ENCODE measurements at places on chromosomes 1 and 21.

GRCh38 chr1:94083681-94084080, 37.3 kb downstream of the ABCA4 start:
- DNase-seq = no peak

DNA sequence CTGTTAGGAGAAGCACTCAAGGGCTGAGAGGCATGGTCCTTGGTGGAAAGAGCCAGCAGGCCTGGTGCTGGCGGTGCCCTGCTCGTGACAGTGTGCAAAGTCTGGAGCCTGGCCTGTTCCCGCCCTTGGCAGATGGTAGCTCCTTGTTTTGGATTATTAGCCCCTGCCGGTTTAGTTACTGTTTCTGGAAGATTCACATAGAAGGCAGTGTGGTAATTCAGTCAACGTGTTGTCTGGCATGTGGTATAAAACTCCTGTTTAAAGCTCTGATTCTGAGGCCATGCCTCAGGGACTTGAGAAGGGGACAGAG, 6.8 kb downstream of the PKNOX1 start:
- no peak for DNase-seq

- no peak for DNase-seq
Observed at GRCh38 chr1:232925421-232926220, 24.8 kb upstream of the NTPCR start.

- DNase-seq = no peak
Observed at GRCh38 chr21:33281096-33281652, 15.0 kb downstream of the IL10RB start.

- no peak for DNase-seq
Observed at GRCh38 chr21:41769111-41769510, 2.3 kb upstream of the RIPK4 start.

DNA sequence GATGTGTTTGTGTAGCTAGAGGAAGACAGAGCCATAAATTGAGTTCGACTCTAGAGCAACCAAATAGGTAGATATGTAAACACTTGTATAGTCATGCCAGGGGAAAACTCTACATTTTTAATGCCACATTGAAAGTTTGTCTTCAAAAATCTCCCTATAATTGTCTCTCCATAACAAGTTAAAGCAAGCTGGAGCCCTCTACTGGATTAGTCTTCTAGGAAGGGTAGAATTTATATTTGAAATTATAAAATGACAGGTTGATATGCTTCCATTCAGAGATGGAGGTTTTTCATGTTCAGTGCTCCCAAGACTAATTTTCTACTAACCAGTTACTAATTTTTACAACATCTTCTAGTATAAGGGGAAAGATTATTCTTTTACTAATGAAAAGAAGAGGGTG, 13.1 kb upstream of the COL24A1 start:
- DNase-seq = no peak

- DNase-seq = no peak
Observed at GRCh38 chr21:45538381-45539045, 3.7 kb downstream of the SLC19A1 start.

- peak; percentile 37 for DNase-seq
Observed at GRCh38 chr1:84892705-84893618, at the start of gene LPAR3. TSS of gene LPAR3 (minus strand) at chr1:84893206. CDS start at chr1:84866120, 27,086 bp downstream.

DNA sequence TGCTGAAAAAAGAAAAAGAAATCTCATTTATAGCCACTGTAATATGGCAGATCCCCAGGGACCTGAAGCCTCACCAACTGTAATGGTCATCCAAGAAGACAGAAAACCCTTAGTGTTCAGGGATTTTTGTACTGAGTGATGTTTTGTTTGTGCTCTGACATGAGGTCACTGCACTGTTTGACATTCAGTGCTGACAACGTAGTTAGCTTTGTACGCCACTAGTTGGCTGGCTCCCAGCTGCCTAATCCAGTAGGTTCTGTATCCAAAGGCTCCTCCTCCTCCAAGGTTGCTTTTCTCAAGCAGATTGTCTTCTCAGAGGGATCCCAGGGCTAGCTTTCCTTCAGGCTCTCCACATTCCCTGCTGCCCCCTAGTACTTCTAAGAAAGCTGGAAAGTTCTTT, 9.5 kb upstream of the YRDC start:
- DNase-seq = no peak

DNA sequence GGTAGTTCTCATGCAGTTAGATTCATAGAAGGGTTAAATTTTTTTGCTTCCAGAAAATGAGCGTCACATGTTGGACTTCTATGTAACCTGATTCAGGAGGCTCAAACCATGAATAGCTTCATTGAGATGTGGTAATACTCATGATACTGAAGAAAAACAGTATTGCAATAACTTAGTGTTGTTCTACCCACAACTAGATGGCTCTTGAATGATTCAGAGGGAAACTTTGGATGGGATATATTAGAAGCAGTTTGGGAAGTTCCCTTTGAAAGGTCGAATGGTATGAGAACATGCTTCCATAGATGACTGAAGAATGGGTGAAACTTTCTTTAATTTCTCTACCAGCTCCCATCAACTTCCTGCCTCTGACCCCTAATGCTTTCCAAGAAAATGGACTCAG, 211.7 kb upstream of the PTGFR start:
- DNase-seq = no peak

GRCh38 chr1:111920221-111921024, 69.0 kb downstream of the KCND3 start:
- peak; percentile 67 for DNase-seq

DNA sequence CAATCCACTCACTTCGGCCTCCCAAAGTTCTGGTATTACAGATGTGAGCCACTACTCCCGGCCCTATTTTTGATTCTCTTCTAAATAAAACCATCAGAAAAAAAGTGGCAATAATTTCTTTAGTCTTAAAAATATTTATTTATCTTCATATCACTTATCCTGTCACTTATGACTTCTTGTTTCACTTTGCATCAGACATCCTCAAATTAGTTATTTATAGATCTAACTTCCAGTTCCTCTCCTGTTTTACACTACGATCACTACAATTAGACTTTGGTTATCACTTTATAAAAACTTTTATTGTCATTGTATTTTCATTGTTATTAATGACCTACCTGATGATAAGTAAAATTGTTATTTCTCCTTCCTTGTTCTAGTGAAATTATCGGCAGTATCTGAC, 783.4 kb upstream of the BRINP3 start:
- no peak for DNase-seq

DNA sequence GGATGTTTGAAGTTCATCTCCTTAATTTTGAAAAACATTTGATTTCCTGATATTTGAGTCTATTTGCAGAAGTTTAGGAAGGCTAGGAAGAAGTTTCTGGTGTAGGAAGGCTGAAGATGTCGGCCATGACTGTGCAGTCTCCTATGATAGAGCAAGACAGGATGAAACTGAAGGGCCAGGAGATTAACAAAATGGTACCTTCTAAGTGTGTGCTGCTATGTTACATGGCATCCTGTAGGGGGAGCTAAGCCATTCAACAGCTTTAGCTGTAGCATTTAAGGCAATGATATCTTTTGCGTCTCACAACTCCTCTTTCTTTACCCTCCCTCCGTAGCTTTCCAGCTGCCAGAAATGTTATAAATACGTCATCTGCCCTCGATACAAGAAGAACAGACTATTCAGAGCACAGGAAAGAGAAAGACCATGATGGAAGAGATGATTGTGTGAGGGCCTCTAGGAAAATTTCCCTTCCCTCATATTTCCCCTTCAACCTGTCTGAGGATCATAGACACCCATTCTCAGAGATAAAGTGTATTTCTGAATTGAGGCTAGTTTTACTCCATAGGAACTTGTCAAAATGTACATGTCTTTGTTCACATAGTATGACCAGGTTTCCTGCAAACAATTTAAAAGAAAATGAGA, 61.1 kb downstream of the XCL1 start:
- DNase-seq = peak; percentile 47

DNA sequence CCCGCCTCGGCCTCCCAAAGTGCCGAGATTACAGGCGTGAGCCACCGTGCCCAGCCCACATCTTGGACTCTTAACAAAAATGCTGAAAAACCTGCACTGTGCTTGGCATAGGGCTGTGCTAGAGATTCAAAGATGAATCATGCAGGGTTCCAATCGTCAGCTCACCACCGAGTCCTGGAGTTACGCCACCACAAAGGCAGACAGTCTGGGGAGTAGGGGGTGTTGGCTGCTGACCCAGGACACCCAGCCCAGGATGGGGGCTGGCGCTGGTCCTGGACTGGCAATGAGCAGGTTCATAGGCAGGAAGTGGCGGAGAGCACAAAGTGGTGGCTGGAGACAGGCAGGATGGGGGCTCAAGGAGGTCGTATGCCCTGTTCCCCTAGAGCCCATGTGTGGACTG, 16.0 kb downstream of the PSRC1 start:
- no peak for DNase-seq

- no peak for DNase-seq
Observed at GRCh38 chr1:212205843-212206242, 79.4 kb upstream of the PPP2R5A start.

DNA sequence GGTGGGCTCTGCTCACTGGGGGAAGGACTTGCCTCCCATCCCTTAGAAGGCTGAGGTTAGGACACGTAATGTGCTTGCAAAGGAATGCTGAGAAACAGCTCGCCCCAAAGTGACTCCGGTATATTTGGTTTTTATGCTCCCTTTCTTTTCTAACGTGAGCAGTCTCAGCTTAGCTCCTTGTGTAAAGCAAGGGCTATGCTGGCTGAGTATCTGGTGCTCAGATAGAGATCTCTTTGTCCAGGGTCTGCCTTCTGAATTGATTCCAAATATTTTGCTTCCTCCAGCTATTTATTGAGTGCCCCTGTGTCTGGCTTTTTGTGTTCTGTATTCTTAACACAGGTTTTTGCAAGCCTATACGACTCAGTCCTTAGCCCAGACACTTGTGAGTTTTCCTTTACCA, 94.5 kb upstream of the ARTN start:
- DNase-seq = no peak

GRCh38 chr21:45993210-45994085, 11.9 kb downstream of the COL6A1 start:
- no peak for DNase-seq

GRCh38 chr1:102842606-102843005, 265.7 kb downstream of the COL11A1 start:
- no peak for DNase-seq

DNA sequence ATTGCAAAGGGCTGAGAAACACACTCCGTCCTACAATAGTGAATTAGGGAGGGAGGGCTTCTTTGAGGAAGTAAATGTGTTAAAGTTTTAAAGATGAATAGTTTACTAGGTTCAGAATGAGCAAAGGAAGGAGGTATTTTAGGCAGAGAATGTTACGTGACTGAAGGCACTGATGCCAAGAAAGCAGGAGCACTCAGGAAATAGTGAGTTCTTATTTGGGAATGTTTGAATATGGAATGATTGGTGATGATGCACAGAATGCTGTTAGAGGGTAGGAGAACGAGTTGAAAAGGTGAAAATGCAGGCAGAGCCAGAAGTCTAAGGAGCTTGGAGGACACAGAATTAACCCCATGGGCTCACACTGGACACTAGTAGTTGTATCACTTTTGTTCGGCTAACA, 108.0 kb downstream of the NRIP1 start:
- no peak for DNase-seq

GRCh38 chr1:18282851-18283600, 175.4 kb downstream of the IGSF21 start:
- peak; percentile 89 for DNase-seq

GRCh38 chr1:116409751-116410191, 36.7 kb downstream of the ATP1A1 start:
- DNase-seq = no peak

GRCh38 chr1:56532350-56532683, 47.0 kb downstream of the PLPP3 start:
- no peak for DNase-seq

DNA sequence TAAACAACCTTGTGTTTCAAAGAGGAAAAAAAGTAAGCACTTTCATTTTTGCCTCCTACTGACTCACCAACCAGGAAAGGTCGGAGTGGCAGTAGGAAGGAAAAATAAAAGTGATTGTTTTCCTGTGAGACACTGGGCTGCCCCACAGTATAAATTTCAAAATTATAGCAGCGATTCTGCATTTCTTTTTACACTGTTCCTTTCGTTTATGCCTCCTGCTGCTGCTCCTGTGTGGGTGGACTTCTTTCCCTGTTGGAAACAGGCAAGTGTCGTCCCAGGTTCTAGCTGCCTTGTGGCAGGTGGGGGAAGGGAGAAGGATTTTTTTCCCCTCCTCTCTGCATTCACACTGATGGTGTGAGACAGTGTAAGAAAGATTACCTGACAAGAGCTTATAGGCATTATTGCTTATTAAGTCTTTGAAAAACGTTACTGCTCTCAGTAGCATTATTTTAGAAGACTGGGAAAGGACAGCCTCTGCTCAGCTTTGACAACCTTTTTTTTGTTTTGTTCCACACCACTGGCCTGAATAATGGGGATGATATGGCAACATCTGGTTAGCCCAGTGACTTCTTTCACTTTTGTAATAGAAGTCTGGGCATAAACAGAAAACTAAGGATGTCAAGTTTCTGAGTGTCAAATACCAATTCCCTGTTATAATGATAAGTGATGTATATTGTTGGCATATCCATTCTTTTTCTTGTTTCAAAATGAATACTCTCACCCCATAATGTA, 77.9 kb downstream of the NEK7 start:
- DNase-seq = no peak

- DNase-seq = no peak
Observed at GRCh38 chr1:163055531-163055930, 13.6 kb upstream of the RGS4 start.

DNA sequence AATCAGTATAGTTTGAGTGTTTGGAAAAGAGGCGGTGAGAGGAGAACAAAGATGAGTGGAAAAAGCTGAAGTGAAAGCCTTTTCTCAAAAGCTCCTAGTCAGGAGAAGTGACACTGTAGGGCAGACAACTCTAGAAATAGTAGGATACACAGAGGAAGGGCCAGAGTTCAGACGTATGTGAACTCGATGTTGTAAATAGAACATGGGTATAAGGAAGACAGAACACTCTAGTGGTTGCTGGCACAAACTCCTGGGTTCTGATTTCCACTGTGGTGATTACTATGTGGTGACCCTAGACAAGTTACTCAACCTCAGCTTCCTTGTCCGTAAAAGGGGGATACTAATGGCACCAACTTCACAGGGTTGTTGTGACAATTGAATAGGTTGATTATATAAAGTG, 30.2 kb upstream of the MGST3 start:
- no peak for DNase-seq

DNA sequence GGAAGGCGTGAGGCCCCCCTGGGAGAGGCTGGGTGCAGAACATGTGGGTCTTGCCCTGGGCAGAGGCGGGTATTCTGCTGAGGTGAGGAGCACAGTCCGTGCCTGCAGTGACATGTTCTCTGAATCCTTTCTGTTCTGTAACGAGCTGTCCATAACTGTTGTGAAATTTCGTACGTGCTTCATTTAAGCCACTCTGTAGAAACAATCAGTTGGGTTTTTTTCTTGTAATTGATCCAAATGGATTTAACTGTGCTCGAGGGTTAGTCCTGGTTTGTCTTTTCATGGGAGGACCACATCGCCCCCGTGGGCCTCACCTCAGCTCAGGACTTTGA, 45.4 kb upstream of the DIP2A start:
- no peak for DNase-seq
